ENCODE measurements at places on chromosomes 5 and 9.

DNA sequence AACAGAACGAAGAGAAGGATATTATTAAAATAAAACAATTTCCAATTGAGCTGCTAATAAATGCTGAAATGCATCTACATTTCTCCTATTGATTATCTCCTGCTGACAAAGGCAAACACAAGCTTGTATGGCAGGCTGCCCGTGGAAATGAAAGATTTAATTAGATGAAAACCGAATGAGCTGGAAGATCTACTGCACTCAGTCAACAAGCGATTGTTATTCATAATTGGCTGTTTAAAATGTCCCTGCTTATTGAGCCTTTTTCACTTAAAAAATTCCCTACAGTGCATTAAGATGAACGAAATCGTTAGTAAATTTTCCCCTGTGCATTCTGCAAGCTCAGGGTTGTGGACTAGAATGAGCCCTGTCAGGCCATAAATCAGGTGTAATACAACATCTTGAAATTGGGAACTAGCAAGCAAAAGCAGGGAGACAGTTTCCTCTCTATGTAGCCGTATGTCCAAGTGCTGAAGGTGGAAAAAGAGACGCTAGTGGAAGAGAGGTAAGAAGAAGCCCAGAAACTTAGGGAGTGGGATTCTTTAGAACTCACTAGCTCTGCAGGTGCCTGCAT is 28.5 kb upstream of the KIF4B start:
- DNase-seq: no peak

GRCh38 chr9:89814340-89815040 is 209.7 kb downstream of the GADD45G start:
- DNase-seq: no peak

GRCh38 chr9:85964526-85964925 is 23.6 kb downstream of the NAA35 start:
- DNase-seq: no peak

DNA sequence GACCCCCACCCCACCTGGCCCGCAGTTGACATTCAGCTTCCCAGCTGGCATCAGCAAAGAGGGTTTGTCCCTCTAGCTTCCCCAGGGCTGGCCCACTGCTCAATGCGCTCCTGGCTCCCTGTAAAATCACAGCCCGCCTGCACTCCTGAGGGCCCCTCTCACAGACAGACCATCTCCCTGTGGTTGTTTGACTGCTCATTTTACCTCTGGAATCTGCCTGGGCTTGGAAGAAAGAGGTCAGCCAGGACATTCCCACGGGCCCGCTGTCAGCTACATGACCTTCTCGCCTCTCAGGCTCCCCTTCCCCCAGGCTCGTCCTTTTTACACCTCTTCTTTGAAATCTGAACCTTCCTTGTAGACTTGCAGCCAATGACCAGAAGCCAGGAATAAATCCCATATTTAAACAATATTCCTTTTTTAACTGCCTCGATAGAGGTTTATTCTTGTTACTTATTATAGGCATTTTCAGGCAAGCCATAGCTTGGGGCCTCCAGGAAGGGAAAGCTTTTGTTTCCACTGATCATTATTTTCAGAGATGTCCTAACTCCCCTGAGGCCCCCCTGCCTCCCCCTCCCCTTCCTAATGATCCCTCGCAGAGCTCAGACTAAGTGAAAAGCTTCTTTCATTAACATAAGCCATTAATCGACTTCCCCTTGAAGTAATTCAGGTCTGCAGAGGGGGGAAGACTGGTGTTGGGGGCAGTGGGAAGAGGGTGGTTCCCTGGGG is 76.3 kb upstream of the IQGAP2 start:
- DNase-seq: no peak

- DNase-seq: no peak
These were observed at the start of gene IRX1 for GRCh38 chr5:3595006-3595961. TSS of gene IRX1 (plus strand) at chr5:3595832. CDS start at chr5:3596106, 274 bp downstream.

GRCh38 chr5:65961633-65962032 is 35.3 kb downstream of the ERBIN start:
- DNase-seq: no peak

DNA sequence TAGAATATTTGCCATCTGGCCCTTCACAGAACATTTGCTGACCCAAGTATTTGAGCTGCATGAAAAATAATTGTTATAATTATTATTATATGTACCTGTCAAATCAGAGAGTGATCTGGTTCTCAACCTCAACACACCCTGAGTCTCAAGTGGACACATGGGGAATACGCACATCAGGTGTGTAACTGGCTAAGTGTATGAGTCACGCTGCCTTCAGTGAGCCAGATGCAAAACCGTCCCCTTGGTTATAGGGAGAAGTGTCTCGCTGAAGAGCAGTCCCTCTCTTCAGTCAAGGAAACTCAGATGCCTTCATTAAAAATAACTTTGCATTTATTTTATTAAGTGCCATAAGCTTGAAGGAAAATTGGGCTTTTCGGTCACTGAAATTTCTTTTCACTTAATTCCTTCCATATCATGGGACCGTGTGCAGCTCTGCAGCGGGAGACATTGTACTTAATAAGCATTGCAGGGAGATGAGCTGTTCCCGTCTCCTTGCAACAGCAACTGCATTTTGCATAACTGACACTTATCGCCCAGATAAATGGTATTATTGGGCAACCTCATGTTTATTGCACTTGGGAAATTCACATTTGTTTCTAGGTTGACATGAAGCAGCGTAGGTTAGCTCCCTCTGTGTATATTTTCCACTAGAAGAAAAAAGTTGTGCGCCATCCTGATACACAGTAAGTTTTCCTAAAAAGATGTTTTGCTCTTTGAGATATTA is 512.3 kb upstream of the DAP start:
- DNase-seq: no peak

GRCh38 chr9:2823227-2823626 is 20.7 kb downstream of the PUM3 start:
- DNase-seq: no peak

DNA sequence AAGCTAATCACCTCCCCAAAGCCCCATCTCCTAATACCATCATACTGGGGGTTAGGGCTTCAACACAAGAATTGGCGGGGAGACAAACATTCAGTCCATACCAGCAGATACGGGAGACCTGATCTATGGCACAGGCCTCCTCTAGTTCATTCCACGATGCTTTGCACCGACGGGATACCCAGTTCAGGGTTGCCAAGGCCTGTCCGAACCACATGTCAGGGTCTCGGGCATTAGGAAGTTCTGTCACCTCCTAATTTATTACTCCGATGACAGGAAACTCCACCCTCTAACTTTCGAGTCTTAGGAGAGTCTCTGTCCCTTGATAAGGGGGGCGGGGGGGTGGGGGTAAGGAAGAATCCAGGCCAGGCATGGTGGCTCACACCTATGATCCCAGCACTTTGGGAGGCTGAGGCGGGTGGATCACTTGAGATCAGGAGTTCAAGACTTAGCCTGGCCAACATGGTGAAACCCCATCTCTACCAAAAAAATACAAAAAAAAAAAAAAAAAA is 23.8 kb upstream of the ANKRD33B start:
- no peak for DNase-seq

DNA sequence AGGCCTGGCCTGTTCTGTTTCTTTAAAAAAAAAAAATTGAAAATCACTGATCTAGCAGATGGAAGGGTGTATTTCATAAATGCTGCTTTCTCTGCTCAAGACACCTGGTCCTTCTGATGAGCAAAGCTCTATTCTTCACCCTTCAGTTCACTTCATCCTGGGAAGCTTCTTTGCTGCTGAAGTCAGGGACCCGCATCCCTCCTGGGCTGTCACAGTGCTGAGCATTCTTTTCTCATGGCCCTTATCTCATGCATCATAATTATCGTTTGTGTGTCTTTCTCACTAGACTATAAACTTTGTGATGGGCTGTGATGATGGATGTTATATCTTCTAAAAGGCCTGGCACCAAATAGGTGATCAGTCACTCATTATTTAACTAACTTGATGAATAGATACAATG is 461.0 kb downstream of the GADD45G start:
- DNase-seq: no peak

DNA sequence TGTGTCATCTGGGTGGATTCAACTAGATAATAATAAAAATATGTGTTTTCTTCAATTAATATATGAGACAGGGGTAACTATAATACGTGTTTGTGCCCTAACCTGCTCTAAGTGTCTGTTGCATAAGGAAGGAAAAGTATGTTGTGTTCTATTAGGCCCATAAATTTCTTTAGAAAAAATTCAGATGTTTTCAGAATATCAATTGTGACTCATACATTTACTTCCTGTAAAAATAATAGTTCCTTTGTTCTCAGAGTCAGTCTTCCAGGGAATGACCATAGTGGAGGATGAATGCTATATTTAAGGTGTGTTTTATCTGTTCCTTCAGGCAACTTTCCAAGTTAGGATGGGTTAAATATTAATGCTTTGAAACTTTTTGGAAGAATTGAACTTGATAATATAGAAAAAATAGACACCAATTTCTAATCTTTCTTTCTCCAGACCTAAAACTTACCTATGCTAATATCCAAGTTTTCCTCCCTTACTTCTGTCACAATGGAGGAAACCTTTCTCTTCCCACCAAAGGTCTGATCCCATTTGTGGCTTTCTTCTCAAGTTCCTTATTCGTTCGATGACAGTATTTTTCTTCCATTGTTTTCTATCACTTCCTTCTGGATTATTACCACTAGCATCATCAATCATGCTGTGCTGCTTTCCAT is 49.9 kb downstream of the ISL1 start:
- no peak for DNase-seq

DNA sequence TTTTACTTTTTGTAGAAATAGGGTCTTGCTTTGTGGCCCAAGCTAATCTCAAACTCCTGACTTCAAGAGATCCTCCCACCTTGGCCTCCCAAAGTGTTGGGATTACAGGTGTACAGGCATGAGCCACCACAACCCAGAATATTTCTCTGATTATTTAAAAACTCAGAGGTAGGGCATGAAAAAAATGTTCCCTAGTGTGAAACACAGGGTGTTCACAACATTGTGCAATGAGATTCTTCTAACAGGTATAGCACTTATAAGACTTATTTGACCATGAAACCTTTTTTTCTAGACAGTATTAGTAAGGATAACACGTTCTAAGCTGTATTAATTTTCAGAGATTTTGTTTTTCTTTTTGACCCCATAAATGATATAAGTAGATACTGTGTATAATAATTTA is 13.1 kb upstream of the PTGER4 start:
- no peak for DNase-seq

GRCh38 chr9:130140706-130141105 is 31.5 kb upstream of the NCS1 start:
- no peak for DNase-seq

GRCh38 chr5:142324136-142324870 is 518 bp downstream of the SPRY4 start:
- no peak for DNase-seq

DNA sequence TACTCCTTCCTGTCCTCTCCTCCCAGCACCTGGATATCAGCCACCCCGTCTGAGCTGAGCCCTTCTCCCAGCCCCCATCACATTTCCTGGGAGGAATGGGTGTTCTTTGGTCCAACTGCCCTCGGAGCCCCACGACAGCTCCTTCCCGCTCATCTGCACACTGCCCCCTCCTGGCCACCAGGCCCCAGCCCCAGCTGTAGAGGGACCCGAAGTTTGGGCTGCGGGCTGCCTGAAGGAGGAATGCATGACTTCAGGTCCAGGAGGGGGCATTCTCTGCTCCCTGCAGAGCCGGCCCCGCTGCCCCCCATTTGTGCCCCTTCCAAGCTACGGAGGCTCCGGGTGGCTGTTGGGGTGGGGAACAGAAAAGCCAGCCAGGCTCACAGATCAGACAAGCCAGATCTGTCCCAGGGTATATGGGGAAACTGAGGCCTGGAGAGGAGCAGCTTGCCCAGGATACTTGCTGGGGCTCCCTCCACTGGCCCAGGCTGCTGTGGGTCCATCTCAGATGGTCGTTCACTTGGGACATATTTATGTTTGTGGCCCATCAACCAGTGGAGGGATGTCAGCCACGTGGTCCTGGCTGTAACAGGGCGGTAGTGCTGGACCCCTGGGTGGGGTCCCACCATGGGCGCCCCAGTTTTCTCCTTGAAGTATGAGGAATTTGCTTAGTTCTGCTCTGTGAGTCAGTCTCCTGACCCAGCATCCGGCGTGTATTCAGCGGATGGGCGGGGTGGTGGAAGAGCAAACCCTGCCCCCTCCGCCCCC is 33.1 kb downstream of the DAB2IP start:
- DNase-seq: no peak

DNA sequence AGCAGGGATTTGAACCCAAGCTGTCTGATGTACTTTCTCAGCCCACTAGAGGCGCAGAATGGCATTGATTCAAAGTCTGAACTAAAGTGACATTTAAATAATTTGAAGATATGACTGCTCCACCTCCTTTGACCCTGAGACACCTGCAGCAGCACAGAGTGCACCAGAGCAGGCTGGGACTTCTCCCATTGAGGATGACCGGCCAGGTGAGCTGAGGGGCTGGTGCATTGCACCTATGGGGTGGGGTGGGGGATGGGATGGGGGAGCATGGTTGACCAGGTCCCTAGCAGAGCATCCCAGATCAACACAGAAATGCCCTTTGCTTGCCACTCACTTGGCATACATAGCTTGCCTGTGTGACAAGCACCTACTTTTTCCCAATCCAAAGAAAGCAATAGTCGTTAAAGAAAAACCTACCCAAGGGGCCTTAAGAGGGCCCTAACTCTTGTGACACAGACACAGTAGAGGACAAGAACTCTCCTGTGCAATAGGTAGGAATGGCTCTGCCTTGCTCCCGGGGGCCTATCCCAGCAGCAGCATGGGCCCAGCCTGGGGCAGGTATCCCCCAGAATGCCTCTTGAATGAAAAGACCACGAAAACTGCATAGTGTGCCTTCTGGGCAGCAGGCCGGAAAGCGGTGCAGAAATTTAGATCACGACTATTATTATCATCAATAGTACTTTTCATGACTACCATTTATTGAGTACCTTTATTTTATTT is 6.5 kb downstream of the SH3PXD2B start:
- no peak for DNase-seq

GRCh38 chr5:133494232-133494922 is 118.0 kb downstream of the FSTL4 start:
- DNase-seq: no peak

- no peak for DNase-seq
These were observed 19.6 kb downstream of the ESM1 start for GRCh38 chr5:54965806-54966205.

DNA sequence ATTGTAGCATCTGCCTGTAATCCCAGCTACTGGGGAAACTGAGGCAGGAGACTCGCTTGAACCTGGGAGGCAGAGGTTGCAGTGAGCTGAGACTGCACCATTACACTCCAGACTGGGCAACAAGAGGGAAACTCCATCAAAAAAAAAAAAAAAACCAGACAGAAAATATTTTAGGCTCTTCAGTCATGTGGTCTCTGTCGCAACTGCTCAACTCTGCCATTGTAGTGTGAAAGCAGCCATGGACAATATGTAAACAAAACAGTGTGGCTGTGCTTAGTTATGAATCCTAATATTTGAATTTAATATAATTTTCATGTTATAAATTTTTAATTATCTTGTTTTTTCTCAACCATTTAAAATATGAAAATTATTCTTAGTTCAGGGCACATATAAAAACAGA is 38.4 kb downstream of the ZFAND5 start:
- DNase-seq: no peak

GRCh38 chr5:139461698-139462097 is 845 bp downstream of the ECSCR start:
- DNase-seq: no peak

GRCh38 chr9:36293171-36293570 is 34.9 kb upstream of the GNE start:
- DNase-seq: no peak

GRCh38 chr5:65209341-65209740 is 272.4 kb downstream of the ADAMTS6 start:
- no peak for DNase-seq

Data from Jurkat, Clone E6-1 (cell line).